ENCODE measurements at places on chromosomes 2 and 18.

DNA sequence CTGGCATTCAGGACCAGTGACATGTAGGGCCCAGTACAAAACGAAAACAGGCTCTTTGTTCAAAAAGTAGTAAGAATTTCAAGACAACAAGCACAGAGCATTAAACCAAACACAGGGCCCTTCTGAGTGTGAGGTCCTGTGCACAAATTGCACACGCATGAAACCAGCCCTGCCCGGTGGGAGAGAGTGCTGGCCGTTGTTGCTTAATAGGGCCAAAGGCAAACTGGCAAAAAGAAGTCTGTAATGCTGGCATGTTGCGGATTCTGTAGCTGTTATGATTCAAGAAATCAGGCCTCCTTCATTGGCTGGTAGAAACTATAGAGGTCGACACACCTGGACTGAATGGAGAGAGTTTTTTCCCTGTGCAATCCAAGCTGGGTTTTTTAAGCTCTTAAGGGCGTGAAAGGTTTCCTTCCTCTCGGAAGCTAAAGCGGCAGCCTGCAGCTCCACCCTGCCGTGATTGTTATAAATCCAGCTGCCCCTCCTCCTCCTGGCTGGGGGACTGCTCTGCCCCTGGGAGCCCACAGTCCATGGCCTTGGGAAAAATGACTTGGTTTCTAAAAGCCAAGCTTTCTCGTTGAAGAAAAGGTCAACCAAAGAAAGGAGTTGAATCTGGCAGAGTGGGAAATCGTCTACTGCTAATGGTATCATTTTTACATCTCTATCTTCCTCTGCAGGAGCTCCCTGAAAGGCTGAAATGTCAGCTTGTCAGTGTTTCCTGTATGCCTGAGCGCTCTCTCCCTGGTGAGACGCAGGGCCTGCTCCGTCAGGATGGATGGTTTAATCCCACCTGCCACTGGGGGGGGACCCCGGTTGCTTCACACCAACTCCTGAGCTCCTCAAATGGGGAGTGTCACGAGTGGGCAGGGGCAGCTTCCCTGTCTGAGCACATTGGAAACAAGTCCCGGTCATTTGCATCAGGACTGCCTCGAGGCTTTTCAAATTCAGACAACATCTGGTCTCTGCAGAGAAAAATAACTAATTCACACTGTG, 143.6 kb downstream of the ALPK2 start:
- DNase-seq = no peak

DNA sequence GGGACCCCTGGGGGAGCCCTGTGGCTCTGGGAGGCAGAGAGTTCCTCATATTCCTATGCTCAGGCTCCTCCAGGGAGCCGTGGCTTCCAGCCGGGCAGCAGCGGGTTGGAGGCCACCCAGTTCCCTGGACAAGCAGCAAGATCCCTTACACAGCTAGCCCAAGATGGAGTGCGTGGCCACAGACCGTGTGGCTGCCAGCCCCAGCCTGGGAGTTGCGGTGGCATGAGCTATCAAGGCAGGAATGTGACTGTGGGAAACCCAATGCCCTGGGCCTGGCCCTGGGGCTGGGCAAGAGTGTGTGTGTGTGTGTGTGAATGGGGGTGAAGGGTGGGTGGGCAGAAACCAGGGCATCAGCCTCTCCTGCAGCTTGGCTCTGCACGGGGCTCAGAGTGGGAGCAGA, 130.5 kb downstream of the DYSF start:
- no peak for DNase-seq

DNA sequence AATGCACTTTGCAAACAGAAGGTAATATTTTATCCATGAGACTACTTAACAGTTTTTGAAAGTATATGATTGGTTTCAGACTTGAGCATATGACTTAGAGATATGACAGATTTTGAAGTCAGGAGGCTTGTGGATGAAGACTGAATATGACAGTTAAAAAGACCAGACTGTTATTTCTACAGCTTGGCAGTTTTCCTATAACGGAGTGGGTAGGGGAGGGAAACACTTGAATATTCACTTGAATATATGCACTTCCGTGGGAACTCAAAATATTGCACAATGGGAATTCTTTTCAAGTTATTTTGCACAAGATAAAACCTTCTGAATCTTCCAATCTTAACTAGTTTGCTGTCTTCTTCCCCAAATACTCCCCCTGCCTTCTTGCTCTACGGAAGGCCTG, 64.6 kb upstream of the ACKR3 start:
- no peak for DNase-seq

DNA sequence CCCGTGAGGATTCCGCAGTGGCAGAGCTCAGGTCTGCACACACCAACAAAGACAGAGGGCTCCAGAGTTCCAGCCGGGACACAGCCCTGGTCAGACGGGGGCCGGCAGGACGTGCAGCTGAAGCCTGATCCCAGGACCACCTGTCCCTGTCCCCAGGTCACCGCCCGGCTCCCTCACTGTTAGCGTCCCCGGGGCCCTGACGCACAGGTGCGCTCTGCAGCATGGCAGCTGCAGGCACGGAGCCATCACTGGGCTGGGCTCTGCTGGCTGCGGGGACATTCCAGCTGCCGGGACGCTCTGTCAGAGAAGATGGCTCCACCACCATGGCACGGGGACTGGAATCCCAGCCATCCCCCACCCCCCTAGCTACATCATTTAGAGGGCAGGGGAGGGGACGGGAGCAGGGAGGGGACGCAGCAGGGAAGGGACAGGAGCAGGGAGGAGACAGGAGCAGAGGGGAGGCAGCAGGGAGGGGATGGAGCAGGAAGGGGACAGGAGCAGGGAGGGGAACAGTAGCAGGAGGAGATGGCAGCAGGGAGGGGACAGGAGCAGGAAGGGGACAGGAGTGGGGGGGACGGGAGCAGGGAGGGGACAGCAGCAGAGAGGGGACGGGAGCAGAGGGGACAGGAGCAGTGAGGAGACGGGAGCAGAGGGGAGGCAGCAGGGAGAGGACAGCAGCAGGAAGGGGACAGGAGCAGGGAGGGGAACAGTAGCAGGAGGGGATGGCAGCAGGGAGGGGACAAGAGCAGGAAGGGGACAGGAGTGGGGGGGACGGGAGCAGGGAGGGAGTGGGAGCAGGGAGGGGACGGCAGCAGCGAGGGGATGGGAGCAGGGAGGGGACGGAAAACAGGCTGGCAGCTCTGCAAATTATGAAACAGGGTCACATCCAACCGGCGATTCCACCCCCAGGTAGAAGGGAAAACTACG, 39.8 kb downstream of the SLC66A2 start:
- DNase-seq = no peak

DNA sequence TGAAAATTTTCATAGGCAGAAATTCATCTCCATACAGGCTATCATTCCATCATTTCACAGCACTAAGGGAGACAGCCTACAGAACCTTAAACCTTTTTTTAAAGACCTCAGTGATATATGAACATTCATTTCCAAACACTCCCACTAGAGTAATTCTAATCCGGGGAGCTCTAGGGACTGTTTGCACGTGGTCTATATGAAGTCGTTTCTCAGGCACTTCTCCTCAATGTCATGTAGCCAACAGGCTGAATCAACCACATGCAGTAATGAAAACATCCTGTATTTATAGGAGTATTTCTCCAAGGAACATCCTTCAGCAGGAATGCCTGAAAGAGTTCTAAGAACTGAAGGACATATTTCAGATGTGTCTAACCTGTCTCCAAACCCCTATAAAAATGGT, 97.3 kb upstream of the CREB1 start:
- DNase-seq = no peak

DNA sequence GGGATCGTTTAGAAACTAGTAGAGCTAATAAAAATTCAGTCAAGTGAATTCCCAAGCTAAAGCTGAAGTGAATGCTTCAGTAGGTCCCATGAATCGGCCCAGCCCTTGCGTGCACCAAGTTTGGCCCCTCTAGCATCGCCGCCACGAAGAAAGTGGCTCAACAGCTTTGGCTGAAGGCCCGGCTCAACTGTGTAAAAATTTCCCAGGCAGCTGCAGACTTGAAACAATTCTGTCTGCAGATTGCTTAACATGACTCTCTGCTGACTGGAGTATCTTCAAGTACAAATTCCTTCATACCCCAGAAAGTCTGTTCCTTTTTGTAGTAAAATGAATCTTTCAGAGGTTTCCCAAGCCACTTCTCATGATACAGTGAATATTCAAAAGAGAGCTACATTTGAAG, 32.7 kb downstream of the ALMS1 start:
- DNase-seq = no peak
